ENCODE measurements at places on chromosomes 6 and 20. TPM values are rescaled to one million over a fixed set of nuclear protein-coding genes. Genes with fewer than 3 reads are reported as not detected.

DNA sequence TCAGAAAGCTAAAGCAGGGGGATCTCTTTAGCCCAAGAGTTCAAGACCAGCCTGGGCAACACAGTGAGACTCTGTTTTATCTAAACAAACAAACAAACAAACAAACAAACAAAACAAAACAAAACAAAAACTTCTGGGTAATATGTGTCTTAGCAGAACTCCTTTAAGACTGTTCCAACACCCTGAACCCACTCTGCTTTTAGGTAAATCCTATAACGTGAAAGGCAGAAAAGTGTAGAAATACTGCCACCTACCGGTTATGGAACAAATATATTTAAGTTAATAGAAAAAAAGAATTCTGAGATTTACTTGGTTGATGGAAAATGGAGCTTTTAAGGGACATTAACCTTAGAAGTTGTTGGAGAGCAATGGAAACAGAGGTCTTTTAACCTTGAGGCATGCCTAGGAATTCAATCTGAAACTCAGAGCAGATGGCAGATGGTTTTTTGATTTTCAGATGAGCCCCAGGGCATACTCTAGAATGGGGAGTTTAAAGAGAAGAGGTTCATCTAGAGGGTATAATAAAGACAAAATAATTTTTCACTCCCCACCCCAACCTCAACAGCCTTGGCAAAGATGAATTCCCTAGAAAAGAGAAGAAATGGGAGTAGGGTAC, 38.5 kb downstream of the SOD2 start:
- no peaks in the 10 kb centered on the region for H3K4me1 ChIP-seq
- no peak overlapping the region for H3K27ac ChIP-seq
- H3K27me3 ChIP-seq = no peaks in the 10 kb centered on the region
- no peak for DNase-seq

The HLA-DPA1 gene
- 621 TPM for total RNA-seq

- no peak overlapping the region for H3K27ac ChIP-seq
- H3K4me3 ChIP-seq = no peak overlapping the region
- no peaks in the 10 kb centered on the region for H3K27me3 ChIP-seq
These were observed 98.9 kb upstream of the MAFB start for GRCh38 chr20:40787941-40788340.

The MEI4 gene
- total RNA-seq = not detected

DNA sequence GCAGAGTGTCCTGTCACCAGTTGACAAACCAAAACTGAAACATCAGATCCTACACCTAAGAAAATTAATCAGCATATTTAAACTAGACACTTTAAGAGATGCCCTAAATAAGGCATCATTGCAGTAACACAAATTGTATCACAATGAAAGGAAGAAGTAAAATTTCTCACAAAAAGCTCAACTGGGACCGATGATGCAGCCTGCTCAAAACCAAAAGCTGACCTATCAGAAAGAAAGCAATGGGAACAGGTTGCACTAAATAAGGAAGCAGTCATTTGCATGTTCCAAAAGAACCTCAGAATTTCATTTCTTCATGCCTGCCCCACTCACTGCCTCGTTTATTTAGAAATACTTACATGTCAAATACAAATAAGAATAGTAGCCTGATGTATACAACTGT, 12.1 kb downstream of the HIVEP2 start:
- H3K4me3 ChIP-seq = no peak overlapping the region
- DNase-seq = no peak
- H3K36me3 ChIP-seq = no peaks in the 10 kb centered on the region
- peaks cover 86% of the 10 kb centered on the region for H3K4me1 ChIP-seq
- H3K27ac ChIP-seq = peak overlapping the region; percentile 67
- H3K27me3 ChIP-seq = no peaks in the 10 kb centered on the region

- no peak for DNase-seq
- no peak overlapping the region for H3K27ac ChIP-seq
- no peaks in the 10 kb centered on the region for H3K36me3 ChIP-seq
- no peaks in the 10 kb centered on the region for H3K4me1 ChIP-seq
- H3K27me3 ChIP-seq = no peaks in the 10 kb centered on the region
These were observed 6.7 kb upstream of the KCNK15 start for GRCh38 chr20:44738813-44739477.

The DZANK1 gene
- total RNA-seq = 1.7 TPM

The OR12D3 gene
- not detected for total RNA-seq

The TEAD3 gene
- 11.6 TPM for total RNA-seq

The DEFB126 gene
- not detected for total RNA-seq

- DNase-seq = peak; percentile 28
- no peaks in the 10 kb centered on the region for H3K27me3 ChIP-seq
- H3K4me1 ChIP-seq = no peaks in the 10 kb centered on the region
- no peaks in the 10 kb centered on the region for H3K36me3 ChIP-seq
- H3K27ac ChIP-seq = no peak overlapping the region
- H3K4me3 ChIP-seq = no peak overlapping the region
These were observed 39.7 kb downstream of the FRMD1 start for GRCh38 chr6:168039301-168039700.

The ECT2L gene
- total RNA-seq = not detected

GRCh38 chr6:6256886-6257285, 63.6 kb downstream of the F13A1 start:
- no peaks in the 10 kb centered on the region for H3K4me1 ChIP-seq
- H3K27me3 ChIP-seq = no peaks in the 10 kb centered on the region
- H3K4me3 ChIP-seq = no peak overlapping the region
- H3K36me3 ChIP-seq = no peaks in the 10 kb centered on the region

GRCh38 chr20:6974838-6975237, 207.4 kb downstream of the BMP2 start:
- no peak for DNase-seq
- no peaks in the 10 kb centered on the region for H3K36me3 ChIP-seq
- H3K27ac ChIP-seq = no peak overlapping the region
- no peak overlapping the region for H3K4me3 ChIP-seq

DNA sequence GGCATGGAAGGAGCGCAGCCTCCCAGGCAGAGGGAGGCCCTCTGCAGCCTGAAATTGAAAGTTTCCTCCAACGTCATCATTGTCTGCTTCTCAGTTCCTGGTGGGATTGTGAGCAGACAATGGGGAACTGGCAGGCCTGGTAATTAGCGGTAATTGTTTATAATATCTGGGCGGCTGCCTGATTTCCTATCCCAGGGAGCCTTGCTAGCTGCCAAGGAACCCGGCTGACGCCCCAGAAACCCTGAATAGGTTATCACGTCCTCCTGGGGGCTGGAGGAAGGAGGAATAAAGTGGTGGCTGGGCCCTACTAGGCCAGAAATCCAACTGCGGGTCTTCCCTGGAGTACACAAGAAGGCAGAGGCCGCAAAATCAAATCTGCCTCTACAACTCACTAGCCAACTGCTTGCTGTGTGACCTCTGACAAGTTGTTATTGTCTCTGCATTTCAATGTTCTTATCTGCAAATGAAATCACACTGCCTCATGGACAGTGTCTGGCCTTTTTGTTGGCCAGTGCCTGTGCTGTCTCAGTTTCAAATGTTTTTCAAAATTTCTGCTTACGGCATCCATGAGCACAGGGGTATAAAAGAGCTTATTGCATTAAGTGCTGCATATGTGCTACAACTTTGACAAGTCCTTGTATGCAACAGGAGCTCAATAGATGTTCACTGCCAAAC, 16.9 kb downstream of the KCNK15 start:
- no peaks in the 10 kb centered on the region for H3K36me3 ChIP-seq
- no peak for DNase-seq
- H3K27me3 ChIP-seq = peaks cover 7% of the 10 kb centered on the region

DNA sequence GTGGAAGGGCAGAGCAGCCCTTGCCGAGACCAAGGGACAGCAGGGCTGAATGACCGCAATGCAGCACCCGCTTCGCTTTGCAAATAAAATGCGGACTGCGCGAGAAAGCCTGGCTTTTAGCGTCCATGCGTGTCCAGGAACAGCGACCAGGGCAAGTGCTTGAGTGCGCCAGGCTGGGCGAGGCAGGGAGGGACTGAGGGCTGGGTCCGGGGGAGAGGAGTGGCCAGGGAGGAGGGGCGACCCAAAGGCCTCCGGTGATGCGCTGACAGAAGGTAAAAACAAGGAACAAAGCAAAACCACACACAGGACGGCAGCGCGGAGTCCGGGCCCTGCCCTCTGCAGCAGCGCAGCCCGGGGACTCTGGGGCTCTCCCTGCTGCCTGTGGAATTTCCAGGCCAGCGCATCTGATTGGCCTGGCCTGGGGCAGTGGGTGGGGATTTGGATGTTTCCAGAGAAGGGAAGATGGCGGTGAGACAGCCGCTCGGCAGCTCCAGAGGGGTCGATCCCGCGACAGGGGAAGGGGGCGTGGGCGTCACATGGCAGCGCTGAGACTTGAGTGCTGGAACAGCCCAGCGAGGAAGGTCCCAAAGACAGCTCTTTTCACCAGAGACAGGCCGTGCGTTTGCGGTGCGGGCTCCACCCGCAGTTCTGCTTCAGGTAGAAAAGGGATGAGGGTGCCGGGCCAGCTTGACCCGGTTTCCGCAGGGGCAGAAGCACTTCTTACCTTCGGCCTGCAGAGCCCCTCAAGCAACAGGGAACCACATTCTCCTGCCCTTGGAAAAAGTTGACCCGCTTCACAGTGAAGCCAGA, 51.8 kb downstream of the SSR1 start:
- no peaks in the 10 kb centered on the region for H3K36me3 ChIP-seq
- H3K27ac ChIP-seq = peak overlapping the region; percentile 35
- peak overlapping the region; percentile 32 for H3K4me3 ChIP-seq
- H3K27me3 ChIP-seq = peaks cover 3% of the 10 kb centered on the region
- DNase-seq = peak; percentile 94
- H3K4me1 ChIP-seq = peaks cover 14% of the 10 kb centered on the region

- no peaks in the 10 kb centered on the region for H3K4me1 ChIP-seq
- no peaks in the 10 kb centered on the region for H3K36me3 ChIP-seq
- no peak overlapping the region for H3K27ac ChIP-seq
- no peak for DNase-seq
- no peak overlapping the region for H3K4me3 ChIP-seq
- H3K27me3 ChIP-seq = no peaks in the 10 kb centered on the region
These were observed 23.1 kb upstream of the HDGFL1 start for GRCh38 chr6:22546236-22546635.

The CRIP3 gene
- total RNA-seq = 7.0 TPM

DNA sequence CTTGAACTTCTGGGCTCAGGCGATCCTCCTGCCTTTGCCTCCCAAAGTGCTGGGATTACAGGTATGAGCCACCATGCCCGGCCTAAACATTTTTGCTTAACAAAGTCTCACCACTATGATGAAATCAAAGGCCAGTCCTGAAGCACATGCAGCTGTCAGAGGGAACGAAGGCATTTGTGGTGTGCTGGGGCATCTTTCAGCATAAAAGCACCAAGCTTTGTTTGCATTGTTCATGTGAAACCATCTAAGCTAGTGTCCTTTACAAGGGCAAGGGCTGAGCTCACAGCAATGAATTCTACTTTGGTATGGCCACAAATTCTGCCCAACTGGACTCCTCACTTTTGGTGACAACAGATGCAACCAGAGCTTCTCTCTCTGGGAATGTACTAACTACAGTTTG, 66.8 kb downstream of the ZFP64 start:
- H3K4me3 ChIP-seq = no peak overlapping the region
- no peaks in the 10 kb centered on the region for H3K4me1 ChIP-seq
- DNase-seq = no peak
- H3K36me3 ChIP-seq = no peaks in the 10 kb centered on the region
- no peaks in the 10 kb centered on the region for H3K27me3 ChIP-seq

DNA sequence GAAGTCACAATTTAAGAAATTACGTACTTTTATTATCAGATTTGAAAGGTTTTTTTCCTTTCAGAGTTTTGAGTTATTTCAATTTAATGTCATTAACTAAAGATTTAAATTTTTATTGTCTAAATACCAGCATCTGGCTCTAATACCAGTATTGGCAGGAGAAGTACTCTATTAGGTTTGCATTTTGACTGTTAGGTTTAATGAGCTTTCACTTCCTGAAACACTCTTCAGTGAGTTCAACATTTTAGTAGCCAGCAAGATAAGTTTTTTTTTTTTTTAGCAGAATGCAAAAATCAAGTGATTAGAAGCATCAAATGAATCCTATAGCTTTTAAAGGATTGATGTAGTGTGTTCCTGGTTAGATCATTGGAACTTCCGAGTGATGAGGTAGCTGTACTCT, 34.0 kb upstream of the SCGN start:
- H3K27me3 ChIP-seq = no peaks in the 10 kb centered on the region
- H3K4me1 ChIP-seq = no peaks in the 10 kb centered on the region
- no peak for DNase-seq

The GDAP1L1 gene
- not detected for total RNA-seq

The JPH2 gene
- 1.0 TPM for total RNA-seq

DNA sequence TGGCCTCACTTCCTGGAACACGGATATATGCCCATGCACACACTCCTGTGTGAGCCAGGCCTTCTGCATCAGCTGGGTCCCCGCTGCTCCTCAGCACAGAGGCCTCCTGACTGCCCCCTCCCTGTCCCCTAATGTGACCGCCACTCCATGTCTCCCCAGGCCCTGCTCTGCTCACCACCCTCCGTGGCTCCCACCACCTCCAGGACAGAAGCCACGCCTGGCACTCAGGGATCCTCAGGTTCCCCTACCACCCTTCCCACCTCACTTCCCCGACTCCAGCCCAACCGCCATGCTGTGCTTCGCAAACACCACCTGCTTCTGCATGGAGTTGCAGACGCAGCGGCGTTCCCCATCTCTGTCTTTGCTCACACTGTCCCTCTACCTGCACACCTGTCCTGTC, 4.3 kb upstream of the SRC start:
- H3K4me1 ChIP-seq = peaks cover 28% of the 10 kb centered on the region
- H3K27ac ChIP-seq = no peak overlapping the region
- DNase-seq = peak; percentile 66
- no peaks in the 10 kb centered on the region for H3K36me3 ChIP-seq
- peaks cover 16% of the 10 kb centered on the region for H3K27me3 ChIP-seq

The C6orf132 gene
- total RNA-seq = not detected

DNA sequence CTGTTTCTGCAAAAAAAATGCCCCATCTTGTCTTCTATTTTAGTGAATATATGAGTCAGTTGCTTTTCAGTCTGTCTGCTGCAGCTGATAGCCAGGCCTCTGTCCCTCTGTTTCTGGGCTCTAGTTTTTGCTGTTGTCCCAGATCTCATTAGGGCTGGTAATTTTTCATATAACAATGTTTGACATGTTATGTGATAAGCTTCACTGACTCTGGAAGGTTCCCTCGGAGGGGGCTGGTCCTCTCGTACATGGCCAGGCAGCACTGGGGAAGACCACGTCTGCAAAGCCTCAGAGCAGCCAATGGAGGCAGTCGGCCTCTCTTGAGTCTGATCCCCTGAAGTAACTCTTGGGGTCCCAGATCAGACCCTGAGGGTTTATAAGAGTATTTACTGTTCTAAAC, 223.8 kb downstream of the THBS2 start:
- H3K27ac ChIP-seq = no peak overlapping the region
- peaks cover 9% of the 10 kb centered on the region for H3K27me3 ChIP-seq
- no peak overlapping the region for H3K4me3 ChIP-seq
- no peaks in the 10 kb centered on the region for H3K36me3 ChIP-seq

DNA sequence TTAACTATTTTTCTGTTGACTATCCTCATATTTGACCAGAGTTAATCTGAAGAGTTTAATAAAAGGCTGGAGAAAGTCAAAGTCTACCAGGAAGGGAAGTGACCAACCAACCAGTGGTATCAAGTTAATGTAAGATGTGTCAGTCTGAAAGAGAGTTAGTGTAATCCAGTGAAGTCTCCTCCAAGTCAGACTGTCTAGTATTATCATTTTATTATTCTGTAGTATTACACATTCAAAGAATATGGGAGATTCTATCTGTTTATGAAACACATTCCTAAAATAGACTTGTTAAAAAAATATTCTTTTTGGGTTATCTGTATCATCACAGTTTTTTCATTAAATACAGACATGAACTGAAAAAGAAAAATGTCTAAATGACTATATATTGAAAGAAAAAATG, 194.4 kb downstream of the BTBD9 start:
- H3K27ac ChIP-seq = no peak overlapping the region
- peaks cover 19% of the 10 kb centered on the region for H3K4me1 ChIP-seq
- no peak for DNase-seq

Measured in spleen (tissue), 13 donors.